ENCODE measurements at places on chromosomes 3 and 15. TPM values are rescaled to one million over a fixed set of nuclear protein-coding genes. Genes with fewer than 3 reads are reported as not detected.

- DNase-seq = no peak
Measured at GRCh38 chr3:34998902-34999301, 640.4 kb upstream of the ARPP21 start.

DNA sequence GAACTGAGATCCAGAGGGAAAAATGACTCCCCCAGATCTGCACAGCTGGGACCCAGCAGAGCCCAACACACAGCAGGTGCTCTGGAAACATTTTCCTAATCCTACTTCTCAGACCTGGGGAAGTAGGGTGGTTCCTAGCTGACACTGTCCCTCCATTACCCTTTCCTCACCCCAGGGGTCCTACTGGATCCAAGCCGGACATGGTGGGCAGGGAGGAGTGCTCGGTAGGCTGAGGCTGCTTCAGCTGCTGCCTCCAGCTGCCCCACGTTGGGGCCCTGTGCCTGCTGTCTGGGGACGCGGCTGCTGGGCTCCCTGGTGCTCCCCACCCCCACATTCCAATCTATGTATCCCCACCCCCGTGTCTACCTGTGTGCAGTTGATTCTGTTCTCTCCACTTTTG is 29.8 kb upstream of the SLC6A6 start:
- DNase-seq = no peak

DNA sequence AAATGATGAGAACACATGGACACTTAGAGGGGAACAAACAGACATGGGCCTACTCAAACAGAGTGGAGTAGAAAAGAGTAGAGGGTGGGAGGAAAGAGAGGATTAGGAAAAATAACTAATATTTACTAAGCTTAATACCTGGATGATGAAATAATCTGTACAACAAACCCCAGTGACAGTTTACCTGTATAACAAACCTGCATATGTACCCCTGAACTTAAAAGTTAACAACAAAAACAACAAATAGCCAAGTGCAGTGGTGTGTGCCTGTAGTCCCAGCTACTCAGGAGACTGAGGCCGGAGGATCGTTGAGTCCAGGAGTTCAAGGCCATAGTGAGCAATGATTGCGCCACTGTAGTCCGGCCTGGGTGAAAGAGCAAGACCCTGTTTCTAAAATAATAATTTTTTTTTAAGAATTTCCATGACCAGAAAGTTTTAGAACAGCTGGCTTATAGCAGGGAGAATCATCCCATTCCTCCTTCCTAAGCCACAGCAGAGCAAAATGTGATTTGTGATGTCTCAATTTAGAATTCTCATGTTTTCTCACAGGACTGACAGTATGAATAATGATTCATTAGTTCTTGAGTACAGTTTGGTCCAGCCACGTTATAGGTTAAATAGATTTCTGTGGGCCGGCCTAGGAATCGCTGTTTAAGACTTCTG is 150.0 kb downstream of the ZNF609 start:
- DNase-seq = no peak

- peak; percentile 19 for DNase-seq
Measured at GRCh38 chr15:29638781-29639180, 183.5 kb downstream of the TJP1 start.

DNA sequence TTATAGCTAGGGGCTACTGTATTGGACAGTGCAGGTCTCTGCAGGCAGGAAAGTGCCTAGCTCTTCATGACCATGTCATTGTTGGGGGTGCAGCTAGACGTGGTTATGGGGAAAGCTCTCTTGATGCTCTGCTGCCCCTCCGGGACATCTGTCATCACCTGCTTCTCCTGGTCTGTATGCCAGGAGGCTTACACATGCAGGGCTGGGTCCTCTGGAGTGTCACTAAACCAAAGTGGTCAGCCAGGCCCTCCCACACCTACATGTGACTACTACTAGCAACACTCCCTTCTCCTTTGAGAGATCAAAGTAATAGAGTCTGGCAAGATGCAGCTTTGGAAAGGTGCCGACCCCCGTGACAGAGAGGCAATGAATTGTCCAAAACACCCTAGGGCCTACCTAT is 98.5 kb downstream of the SST start:
- no peak for DNase-seq

ZPLD1 gene
- total RNA-seq = 0.41 TPM

All from kidney epithelial cell (primary cell).